ENCODE measurements at places on chromosomes 7 and 10.
A peak's percentile ranks its signal among the peaks of the same experiment; 100 is the strongest.

DNA sequence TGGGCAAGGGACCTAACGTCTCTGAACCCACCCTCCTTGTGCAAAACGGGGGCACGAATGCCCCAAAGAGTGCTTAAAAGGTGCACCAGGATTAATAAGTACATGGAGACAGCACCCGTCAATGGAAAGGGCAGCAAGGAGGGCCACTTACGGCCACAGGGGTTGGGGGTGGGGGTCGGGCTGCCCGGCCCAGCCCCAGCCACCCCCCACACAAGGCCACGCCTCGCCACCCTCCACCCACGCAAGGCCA lies 213.4 kb downstream of the MAD1L1 start:
- no peak for DNase-seq

DNA sequence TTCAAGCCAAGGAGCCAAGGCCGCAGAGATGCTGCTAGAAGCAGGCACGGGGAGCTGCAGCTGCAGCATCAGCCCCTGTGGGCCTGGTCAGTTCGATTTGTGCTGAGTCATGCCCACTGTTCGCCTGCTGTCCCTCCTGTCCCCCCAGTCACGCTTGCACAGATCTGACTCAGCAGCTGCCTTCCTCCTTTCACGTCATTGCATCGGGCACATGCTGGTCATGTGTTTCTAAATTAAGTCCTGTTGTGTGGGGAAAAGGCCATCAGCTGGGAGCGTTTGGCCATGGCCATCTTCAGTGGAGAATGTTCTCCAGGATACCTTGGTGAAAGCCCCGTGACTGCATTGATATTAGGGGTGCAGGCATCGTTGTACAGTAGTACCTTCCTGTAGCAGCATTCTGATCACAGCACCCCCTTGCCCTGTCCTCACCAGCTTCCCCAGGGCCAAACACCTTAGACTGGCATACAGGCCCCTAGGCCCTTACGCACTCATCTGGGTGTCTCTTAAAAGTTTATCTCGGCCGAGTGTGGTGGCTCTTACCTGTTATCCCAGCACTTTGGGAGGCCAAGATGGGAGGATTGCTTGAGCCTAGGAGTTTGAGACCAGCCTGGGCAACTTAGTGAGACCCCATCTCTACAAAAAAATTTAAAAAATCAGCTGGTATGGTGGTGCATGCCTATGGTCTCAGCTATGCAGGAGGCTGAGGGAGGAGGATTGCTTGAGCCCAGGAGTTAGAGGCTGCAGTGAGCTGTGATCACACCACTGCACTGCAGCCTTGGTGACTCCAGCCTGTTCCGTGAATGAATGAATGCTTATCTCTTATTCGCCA lies 23.2 kb downstream of the POR start:
- no peak for DNase-seq

DNA sequence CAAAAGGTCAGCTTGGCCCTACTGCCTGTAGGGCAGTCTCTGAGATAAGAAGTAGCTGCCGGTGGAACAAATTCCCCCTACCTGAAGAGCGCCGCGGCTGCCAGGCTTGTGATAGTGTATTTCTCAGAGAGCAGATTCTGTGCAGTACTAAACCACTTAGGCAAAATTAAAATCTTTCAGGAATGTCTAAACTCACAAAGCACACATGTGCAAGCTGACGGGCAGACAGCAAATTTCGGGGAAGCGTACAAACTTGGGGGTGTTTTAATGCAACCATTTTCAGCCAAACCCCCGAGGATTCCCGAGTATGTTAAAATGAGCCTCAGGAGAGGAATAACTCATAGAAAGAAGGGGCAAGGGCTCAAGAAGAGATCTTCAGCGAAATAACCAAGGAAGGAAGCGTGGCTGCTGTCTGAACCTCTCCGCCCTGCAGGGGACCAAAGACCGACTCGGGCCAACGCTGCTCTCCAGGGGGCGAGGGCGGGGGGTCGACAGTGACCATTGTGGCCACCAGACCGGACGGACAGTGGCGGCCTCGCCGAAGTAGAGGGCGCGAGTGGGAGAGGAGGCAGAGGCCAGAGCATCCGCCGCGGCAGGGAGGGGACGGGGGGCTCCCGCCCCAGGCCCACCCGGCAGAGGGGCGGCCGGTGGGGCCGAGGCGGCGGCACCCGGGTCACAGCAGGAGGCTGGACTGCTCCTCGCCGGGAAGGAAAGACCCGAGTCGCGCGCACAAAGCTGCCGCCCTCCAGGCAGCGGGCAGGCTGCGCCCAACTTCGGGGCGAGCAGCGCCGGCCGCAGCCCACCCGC lies 819 bp downstream of the HYCC1 start:
- DNase-seq: peak; percentile 16

- peak; percentile 89 for DNase-seq
Observed at GRCh38 chr10:30433730-30434272, at the start of gene MAP3K8. MAP3K8 (plus strand) TSS chr10:30434184; CDS start chr10:30438939, 4,755 bp downstream.

GRCh38 chr10:51092402-51092801 lies 18.1 kb downstream of the PRKG1 start:
- no peak for DNase-seq

Measured in activated CD4-positive, alpha-beta T cell treated with anti-CD3 and anti-CD28 coated beads, Interleukin-2, amount 50 U/mL, for 48 hours (primary cell).